Activated CD4-positive, alpha-beta memory T cell treated with anti-CD3 and anti-CD28 coated beads, Interleukin-2, amount 10 ng/mL, durations not matched to agents 7 days and 5 days (primary cell): ENCODE measurements at places on chromosomes 16 and 17.

GRCh38 chr17:76276069-76276431 is 10.9 kb downstream of the UBALD2 start:
- DNase-seq = no peak

DNA sequence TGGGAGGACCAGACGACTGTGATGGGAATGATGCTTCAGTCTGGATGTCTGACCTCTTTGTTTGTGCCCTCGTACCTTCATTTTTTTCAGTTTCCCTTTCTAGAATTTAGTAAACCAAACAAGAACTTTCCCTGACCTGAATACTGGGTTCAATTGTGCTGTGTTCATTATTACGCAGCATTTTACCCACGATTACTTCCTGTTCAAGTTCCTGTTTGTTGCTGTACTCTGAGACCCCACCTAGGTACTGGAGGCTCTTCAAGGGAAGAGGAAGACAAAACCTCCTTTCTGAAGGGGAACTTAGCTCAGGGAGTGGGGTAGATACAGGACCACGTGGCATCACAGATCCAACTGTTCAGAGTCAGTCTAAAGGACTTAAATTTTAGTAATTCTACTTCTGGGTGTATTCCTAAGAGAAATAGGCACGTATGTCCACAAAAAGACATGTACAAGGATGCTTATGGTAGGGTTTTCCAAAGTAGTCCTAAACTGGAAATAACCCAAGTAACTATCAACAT is 9.2 kb upstream of the PRKCB start:
- DNase-seq = peak; percentile 22

DNA sequence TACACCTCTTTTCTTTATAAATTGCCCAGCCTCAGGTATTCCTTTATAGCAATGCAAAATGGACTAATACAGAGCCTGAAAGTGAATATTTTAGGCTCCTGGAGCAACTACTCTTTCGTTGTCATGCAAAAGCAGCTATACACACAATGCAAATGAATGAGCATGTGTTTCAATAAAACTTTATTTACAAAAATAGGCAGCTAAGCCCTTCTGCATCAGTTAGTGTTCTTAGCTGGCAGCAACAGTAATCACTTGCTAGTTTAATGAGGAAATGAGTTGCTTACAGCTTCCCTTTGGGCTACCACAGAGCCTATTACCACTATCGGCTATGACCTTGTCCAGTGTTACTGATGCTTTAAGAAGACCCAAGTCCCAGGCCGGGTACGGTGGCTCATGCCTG is 402.9 kb downstream of the XYLT1 start:
- DNase-seq = no peak

DNA sequence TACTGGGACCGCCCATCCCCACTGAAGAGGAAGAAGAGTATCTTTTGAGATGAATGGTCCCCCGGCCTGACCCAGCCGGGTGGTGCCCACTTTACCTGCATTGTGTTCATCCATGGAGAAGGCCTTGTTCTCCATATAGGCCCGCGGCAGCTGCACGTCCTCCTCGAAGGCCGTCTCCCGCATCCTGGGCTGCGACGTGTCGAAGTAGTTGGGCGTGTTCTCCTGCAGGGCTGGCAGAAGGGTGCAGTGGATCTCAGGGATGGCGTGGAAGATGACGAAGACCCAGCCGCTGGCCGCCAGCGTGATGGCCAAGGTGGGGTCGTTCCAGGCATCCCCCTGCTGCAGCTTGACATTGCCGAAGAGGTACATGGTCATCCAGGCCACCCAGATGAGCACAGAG is 12.9 kb downstream of the GPRC5B start:
- no peak for DNase-seq

- DNase-seq = no peak
Observed at GRCh38 chr17:50627782-50628601, 6.7 kb upstream of the ABCC3 start.

- no peak for DNase-seq
Observed at GRCh38 chr17:18039535-18040260, 490 bp downstream of the GID4 start.

DNA sequence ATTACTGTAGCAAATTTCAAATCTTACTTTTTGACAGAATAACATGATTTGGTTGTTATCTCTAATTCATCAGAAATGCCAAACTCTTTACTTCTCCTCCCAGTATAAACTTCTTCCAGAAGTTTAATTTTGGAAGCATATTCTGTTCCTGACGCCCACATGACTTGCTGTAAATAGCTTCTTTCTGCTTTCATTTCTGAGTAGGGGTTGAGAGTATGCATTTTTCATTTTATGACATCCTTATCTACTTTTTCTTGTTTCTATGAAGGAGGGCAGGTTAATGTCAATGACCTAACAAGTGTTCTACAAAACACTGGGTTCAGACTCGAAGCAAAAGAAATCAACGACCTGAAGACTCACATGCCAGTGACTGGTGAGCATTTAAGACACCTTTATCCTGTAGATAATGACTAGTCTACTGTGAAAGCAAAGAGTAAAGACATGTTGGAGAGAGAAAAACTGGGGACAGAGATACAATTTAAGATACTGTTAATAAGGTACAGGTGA is 36.5 kb upstream of the EFCAB3 start:
- DNase-seq = no peak

- DNase-seq = no peak
Observed at GRCh38 chr16:66616169-66616568, 11.7 kb downstream of the CMTM3 start.

DNA sequence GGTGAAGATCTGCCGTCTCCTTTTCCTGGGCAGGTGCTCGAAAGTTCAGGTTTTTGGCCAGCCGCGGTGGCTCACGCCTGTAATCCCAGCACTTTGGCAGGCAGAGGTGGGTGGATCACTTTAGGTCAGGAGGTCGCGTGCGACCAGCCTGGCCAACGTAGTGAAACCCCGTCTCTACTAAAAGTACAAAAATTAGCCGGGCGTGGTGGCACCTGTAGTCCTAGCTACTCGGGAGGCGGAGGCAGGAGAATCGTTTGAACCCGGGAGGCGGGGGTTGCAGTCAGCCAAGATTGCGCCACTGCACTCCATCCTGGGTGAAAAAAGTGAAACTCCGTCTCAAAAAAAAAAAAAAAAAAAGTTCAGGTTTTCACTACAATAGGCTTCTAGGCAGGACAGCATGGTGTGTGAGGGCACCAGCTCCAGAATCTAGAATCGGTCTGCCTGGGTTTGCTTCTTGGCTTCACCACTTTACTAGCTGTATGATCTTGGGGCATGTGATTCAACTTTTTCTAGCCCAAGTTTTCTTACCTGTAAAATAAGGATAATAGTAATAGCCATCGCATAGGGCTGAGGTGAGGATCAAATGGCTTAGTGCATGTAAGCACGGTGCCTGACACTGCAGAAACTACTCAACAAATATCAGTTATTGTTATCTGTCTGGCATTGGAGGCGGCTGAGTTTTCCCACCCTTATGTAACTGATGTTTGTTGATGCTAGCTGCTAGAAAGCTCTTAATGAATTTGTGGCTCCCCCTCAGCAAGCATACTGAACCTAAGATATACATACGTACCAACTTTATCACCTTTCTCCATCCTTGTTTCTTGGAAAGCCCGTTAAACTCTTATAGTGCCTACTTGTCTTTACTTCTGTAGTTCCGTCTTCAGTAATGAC is 1.3 kb downstream of the PSMD12 start:
- no peak for DNase-seq

DNA sequence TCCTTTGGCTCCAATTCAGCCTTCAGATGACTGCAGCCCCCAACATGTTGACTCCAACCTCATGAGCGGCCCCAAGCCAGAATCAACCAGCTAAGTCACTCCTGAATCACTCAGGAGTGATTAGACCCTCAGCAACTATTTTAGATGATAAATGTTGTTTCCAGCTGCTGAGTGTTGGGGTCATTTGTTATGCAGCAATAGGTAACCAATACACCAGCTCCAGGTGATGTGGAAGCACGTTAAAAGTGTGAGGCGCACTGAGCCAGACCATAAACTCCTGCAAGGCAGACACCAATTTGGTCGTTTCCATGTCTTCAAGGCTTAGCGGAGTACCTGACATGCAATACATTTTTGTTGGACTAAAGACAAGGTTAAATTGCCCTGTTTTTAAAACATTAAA is 17.5 kb downstream of the COQ7 start:
- DNase-seq = no peak

- DNase-seq = no peak
Observed at GRCh38 chr16:65808790-65809189, 557.7 kb upstream of the CDH5 start.

DNA sequence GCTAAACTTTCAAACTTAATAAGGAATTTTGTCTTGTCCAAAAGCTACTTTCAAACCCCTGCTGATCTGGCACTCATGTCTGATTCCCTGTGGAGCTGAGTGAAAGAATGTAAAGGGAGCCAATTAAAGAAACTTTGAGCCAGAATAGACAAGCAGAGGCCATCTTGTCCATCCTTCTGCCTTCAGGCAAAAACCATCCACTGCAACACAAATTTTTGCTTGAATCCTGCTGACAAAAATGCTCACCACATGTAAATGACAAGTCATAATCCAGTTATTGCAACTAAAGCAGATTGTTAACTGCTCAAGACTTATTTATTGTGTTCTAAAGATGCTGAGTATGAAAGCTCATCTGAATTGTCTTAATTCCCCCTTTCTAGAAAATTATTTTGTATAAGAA is 124.0 kb upstream of the HLF start:
- no peak for DNase-seq

GRCh38 chr17:45251931-45252330 is 10.0 kb downstream of the SPATA32 start:
- DNase-seq = no peak

GRCh38 chr17:27578718-27579085 is 52.3 kb upstream of the LGALS9 start:
- DNase-seq = peak; percentile 58
